ENCODE measurements at places on chromosomes 7 and 10. TPM values are rescaled to one million over a fixed set of nuclear protein-coding genes. Genes with fewer than 3 reads are reported as not detected.

GRCh38 chr7:121957626-121958025 is 84.7 kb downstream of the PTPRZ1 start:
- no peaks in the 10 kb centered on the region for H3K27me3 ChIP-seq
- no peak for DNase-seq
- H3K36me3 ChIP-seq: no peaks in the 10 kb centered on the region
- no peak overlapping the region for H3K4me3 ChIP-seq
- no peak overlapping the region for H3K27ac ChIP-seq
- no peaks in the 10 kb centered on the region for H3K4me1 ChIP-seq

DNA sequence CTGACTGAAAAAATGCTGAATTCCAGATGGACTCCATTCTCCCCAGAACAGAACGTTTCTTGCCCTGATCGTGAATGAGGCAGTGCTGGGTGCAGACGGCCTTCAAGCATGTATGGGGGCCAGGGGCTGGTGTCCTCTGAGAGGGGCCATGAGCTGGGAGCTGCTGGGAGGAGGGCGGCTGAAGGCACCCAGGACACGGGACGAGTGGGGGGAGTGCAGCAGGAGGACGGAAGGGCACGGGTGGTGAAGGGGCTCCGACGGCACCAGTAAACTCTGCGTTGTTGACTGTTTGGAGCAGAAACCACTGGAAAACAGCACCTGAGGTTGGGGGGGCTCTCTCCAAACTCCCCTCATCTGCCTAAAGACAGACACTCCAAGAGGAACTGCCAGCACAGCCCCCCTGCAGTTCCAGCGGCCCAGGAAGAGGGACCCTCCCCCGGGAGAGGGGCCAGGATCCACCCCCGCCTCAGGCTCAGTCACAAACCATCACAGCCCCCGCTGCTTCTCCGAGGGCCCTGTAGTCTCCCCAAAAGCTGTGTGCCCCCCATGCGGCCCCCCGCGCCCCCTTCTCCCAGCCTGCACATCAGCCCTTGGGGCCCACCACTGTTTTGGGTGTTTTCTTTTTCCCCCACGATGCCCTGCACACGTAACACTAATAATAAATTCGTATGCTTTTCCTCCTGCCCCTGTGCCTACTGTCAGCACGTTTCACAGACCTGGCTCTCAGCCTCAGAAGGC is 55.5 kb downstream of the DPYSL4 start:
- H3K36me3 ChIP-seq: no peaks in the 10 kb centered on the region
- H3K27me3 ChIP-seq: no peaks in the 10 kb centered on the region
- no peak overlapping the region for H3K4me3 ChIP-seq
- H3K4me1 ChIP-seq: no peaks in the 10 kb centered on the region
- no peak for DNase-seq
- H3K27ac ChIP-seq: no peak overlapping the region

Gene GPR15LG
- total RNA-seq: not detected

- H3K4me1 ChIP-seq: peaks cover 36% of the 10 kb centered on the region
- peaks cover 16% of the 10 kb centered on the region for H3K27me3 ChIP-seq
- peak overlapping the region; percentile 56 for H3K4me3 ChIP-seq
- no peak for DNase-seq
- H3K27ac ChIP-seq: no peak overlapping the region
Measured at GRCh38 chr7:39609113-39609934, 14.0 kb upstream of the RALA start.

Gene CYP3A4
- total RNA-seq: not detected

Gene C10orf67
- 0.07 TPM for total RNA-seq

- H3K27ac ChIP-seq: peak overlapping the region; percentile 6
- H3K36me3 ChIP-seq: peaks cover 7% of the 10 kb centered on the region
- peaks cover 63% of the 10 kb centered on the region for H3K4me1 ChIP-seq
- no peaks in the 10 kb centered on the region for H3K27me3 ChIP-seq
- H3K4me3 ChIP-seq: no peak overlapping the region
- DNase-seq: no peak
Measured at GRCh38 chr10:22618078-22618785, 96.1 kb downstream of the PIP4K2A start.

GRCh38 chr7:130929896-130930659 is 196.1 kb upstream of the KLF14 start:
- H3K36me3 ChIP-seq: peaks cover 62% of the 10 kb centered on the region
- DNase-seq: peak; percentile 71
- peaks cover 74% of the 10 kb centered on the region for H3K4me1 ChIP-seq
- peak overlapping the region; percentile 0 for H3K4me3 ChIP-seq

DNA sequence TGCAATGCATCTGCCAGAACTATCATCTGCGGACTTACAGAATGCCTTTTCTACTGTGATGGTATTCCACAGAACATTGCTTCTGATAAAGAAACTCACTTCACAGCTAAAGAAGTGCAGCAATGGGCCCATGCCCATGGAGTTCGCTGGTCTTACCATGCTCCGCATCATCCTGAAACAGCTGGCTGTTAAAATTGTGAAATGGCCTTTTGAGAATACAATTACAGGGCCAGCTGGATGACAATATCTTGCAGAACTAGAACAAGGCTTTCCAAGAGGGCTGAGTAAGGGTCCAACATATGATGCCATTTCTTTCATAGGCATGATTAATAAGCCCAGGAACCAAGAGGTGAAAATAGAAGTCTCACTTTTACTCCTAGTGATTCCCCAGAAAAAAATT is 104.1 kb upstream of the ADCY1 start:
- DNase-seq: no peak
- H3K27me3 ChIP-seq: peaks cover 13% of the 10 kb centered on the region
- H3K4me1 ChIP-seq: no peaks in the 10 kb centered on the region
- H3K36me3 ChIP-seq: no peaks in the 10 kb centered on the region
- no peak overlapping the region for H3K27ac ChIP-seq

GRCh38 chr7:100516135-100516812 is 22.7 kb upstream of the AGFG2 start:
- no peak overlapping the region for H3K27ac ChIP-seq
- H3K36me3 ChIP-seq: no peaks in the 10 kb centered on the region
- H3K4me3 ChIP-seq: peak overlapping the region; percentile 49
- H3K4me1 ChIP-seq: peaks cover 20% of the 10 kb centered on the region
- no peaks in the 10 kb centered on the region for H3K27me3 ChIP-seq

- no peak overlapping the region for H3K4me3 ChIP-seq
- H3K4me1 ChIP-seq: no peaks in the 10 kb centered on the region
- H3K27me3 ChIP-seq: peaks cover 8% of the 10 kb centered on the region
- DNase-seq: no peak
- no peaks in the 10 kb centered on the region for H3K36me3 ChIP-seq
Measured at GRCh38 chr10:91564508-91564907, 68.4 kb downstream of the PPP1R3C start.

Gene UNCX
- not detected for total RNA-seq

- no peaks in the 10 kb centered on the region for H3K4me1 ChIP-seq
- H3K36me3 ChIP-seq: no peaks in the 10 kb centered on the region
- H3K27ac ChIP-seq: no peak overlapping the region
- no peak for DNase-seq
Measured at GRCh38 chr7:80499350-80499953, 12.4 kb downstream of the GNAT3 start.

GRCh38 chr7:91288208-91288824 is 24.1 kb downstream of the FZD1 start:
- no peak overlapping the region for H3K4me3 ChIP-seq
- H3K27me3 ChIP-seq: no peaks in the 10 kb centered on the region
- peak; percentile 65 for DNase-seq

GRCh38 chr10:78684947-78685346 is 383.8 kb upstream of the ZMIZ1 start:
- no peak overlapping the region for H3K4me3 ChIP-seq
- no peaks in the 10 kb centered on the region for H3K36me3 ChIP-seq
- no peak overlapping the region for H3K27ac ChIP-seq
- no peaks in the 10 kb centered on the region for H3K4me1 ChIP-seq

Gene CLRN3
- total RNA-seq: not detected

GRCh38 chr7:121302214-121302745 is 26.5 kb upstream of the WNT16 start:
- no peak overlapping the region for H3K4me3 ChIP-seq
- H3K4me1 ChIP-seq: no peaks in the 10 kb centered on the region
- DNase-seq: no peak
- no peaks in the 10 kb centered on the region for H3K36me3 ChIP-seq
- peaks cover 8% of the 10 kb centered on the region for H3K27me3 ChIP-seq

Gene OPALIN
- total RNA-seq: not detected

- DNase-seq: no peak
- H3K4me3 ChIP-seq: no peak overlapping the region
- peaks cover 44% of the 10 kb centered on the region for H3K27me3 ChIP-seq
Measured at GRCh38 chr10:4672201-4672600, 153.8 kb upstream of the AKR1E2 start.

Gene ANKRD30A
- not detected for total RNA-seq

GRCh38 chr7:42932811-42933591 is 825 bp downstream of the MRPL32 start:
- peaks cover 48% of the 10 kb centered on the region for H3K4me1 ChIP-seq
- H3K27me3 ChIP-seq: no peaks in the 10 kb centered on the region
- H3K4me3 ChIP-seq: peak overlapping the region; percentile 97

- peaks cover 7% of the 10 kb centered on the region for H3K36me3 ChIP-seq
- no peak for DNase-seq
- H3K27me3 ChIP-seq: peaks cover 4% of the 10 kb centered on the region
- H3K27ac ChIP-seq: no peak overlapping the region
- peaks cover 22% of the 10 kb centered on the region for H3K4me1 ChIP-seq
- H3K4me3 ChIP-seq: no peak overlapping the region
Measured at GRCh38 chr7:39946693-39947092, 3.4 kb upstream of the CDK13 start.

- no peaks in the 10 kb centered on the region for H3K36me3 ChIP-seq
- no peaks in the 10 kb centered on the region for H3K27me3 ChIP-seq
- no peaks in the 10 kb centered on the region for H3K4me1 ChIP-seq
- H3K27ac ChIP-seq: no peak overlapping the region
- DNase-seq: no peak
Measured at GRCh38 chr7:56157238-56157790, 41.1 kb upstream of the NUPR2 start.

DNA sequence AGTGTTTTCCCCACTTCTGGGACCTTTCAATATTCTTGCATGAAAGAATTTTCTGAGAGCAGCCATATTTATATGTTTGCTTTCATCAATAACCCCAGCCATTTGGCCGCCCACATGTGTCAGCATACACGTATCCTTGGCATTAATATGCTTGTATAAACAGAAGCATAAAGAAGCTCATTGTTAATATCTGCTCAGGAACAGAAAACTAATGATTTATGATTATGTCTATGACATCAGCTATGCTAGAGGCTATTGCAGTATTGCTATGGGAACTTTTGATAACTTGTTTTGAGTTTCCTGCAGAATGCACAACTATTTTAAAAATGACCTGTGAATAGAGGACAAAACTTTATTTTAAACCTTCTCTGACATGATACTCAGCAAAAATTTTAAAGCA is 300.9 kb upstream of the MTPN start:
- H3K4me3 ChIP-seq: no peak overlapping the region
- no peak for DNase-seq
- no peaks in the 10 kb centered on the region for H3K4me1 ChIP-seq
- H3K36me3 ChIP-seq: no peaks in the 10 kb centered on the region
- no peaks in the 10 kb centered on the region for H3K27me3 ChIP-seq

GRCh38 chr7:130417213-130417612 is 23.6 kb downstream of the CEP41 start:
- peak overlapping the region; percentile 38 for H3K4me3 ChIP-seq
- H3K36me3 ChIP-seq: peaks cover 3% of the 10 kb centered on the region
- H3K27ac ChIP-seq: peak overlapping the region; percentile 78
- peaks cover 46% of the 10 kb centered on the region for H3K4me1 ChIP-seq

GRCh38 chr7:38978491-38978890 is 782 bp downstream of the POU6F2 start:
- no peak overlapping the region for H3K4me3 ChIP-seq
- H3K27ac ChIP-seq: no peak overlapping the region
- peaks cover 39% of the 10 kb centered on the region for H3K27me3 ChIP-seq
- H3K4me1 ChIP-seq: no peaks in the 10 kb centered on the region
- no peak for DNase-seq

Gene GBX1
- not detected for total RNA-seq

Gene ITGA8
- not detected for total RNA-seq

GRCh38 chr7:80533287-80533686 is 21.4 kb upstream of the GNAT3 start:
- H3K4me3 ChIP-seq: no peak overlapping the region
- H3K4me1 ChIP-seq: no peaks in the 10 kb centered on the region
- H3K36me3 ChIP-seq: no peaks in the 10 kb centered on the region
- DNase-seq: no peak
- H3K27me3 ChIP-seq: no peaks in the 10 kb centered on the region
- no peak overlapping the region for H3K27ac ChIP-seq

GRCh38 chr10:72059843-72060822 is 28.2 kb downstream of the SPOCK2 start:
- H3K4me3 ChIP-seq: no peak overlapping the region
- H3K27ac ChIP-seq: peak overlapping the region; percentile 78
- H3K36me3 ChIP-seq: peaks cover 31% of the 10 kb centered on the region
- H3K4me1 ChIP-seq: peaks cover 5% of the 10 kb centered on the region
- H3K27me3 ChIP-seq: no peaks in the 10 kb centered on the region
- DNase-seq: no peak

Gene PAPSS2
- 0.07 TPM for total RNA-seq

DNA sequence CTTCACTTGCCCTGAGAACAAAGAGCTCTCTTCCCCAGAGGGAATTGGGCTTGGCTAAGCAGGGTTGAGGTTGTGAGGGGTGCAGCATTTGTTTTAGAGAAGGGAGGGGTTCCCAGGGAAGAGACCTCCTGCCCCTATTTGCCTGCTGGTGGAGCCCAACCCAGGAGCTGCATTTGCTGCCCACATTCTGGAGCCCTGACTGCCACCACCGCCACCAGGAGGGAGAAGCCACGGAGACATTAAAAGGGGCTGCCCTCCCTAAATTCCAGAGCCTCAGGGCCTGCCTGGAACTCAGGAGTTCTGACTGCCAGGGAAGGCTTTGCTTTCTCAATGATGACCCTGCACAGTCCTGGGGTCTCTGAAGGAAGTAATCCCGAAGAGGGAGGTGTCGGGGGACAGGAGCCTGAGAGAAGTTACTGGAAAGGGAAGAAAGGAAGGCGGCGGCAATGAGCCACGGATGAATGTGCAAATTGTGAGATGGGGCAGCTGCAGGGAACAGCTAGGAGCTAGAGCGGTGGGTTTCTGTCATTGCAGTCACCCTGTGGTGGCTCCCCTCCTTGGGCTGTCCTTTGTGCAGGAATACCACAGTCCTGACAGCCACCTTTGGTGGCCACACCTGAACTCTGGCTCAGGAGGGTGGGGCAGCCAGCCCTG is 51.3 kb downstream of the NEURL1 start:
- H3K4me1 ChIP-seq: peaks cover 15% of the 10 kb centered on the region
- H3K27me3 ChIP-seq: peaks cover 11% of the 10 kb centered on the region
- H3K27ac ChIP-seq: no peak overlapping the region
- no peaks in the 10 kb centered on the region for H3K36me3 ChIP-seq
- no peak for DNase-seq
- no peak overlapping the region for H3K4me3 ChIP-seq
